ENCODE measurements at places on chromosomes 5 and 9. TPM values are rescaled to one million over a fixed set of nuclear protein-coding genes. Genes with fewer than 3 reads are reported as not detected.

Gene SPINK6
- total RNA-seq = not detected

Gene NR4A3
- 3.8 TPM for total RNA-seq

DNA sequence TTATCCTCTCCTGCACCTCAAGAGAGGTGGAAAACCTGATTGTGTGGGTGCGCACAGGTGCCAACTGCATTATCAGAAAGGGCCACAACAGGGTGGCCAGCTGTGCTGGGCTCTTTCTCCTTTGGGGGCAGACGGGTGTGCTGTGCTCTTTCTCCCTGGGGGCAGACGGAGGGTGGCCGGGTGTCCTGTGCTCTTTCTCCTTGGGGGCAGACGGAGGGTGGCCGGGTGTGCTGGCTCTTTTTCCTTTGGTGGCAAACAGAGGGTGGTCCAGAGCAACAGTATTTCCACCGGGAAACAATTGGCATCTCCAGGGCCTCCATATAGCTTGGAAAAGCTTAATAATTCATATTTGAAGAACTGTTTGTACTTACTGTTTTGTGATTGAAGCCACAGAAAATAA is 6.8 kb downstream of the LMX1B start:
- DNase-seq = no peak
- peaks cover 11% of the 10 kb centered on the region for H3K4me1 ChIP-seq
- H3K36me3 ChIP-seq = no peaks in the 10 kb centered on the region
- no peak overlapping the region for H3K4me3 ChIP-seq

- H3K36me3 ChIP-seq = no peaks in the 10 kb centered on the region
- no peak for DNase-seq
- no peaks in the 10 kb centered on the region for H3K27me3 ChIP-seq
Observed at GRCh38 chr9:105216440-105217178, 27.8 kb upstream of the SLC44A1 start.

Data from activated naive CD4-positive, alpha-beta T cell treated with anti-CD3 and anti-CD28 coated beads for 36 hours (primary cell).